BE2C (cell line): ENCODE measurements at places on chromosomes 4 and X.

GRCh38 chrX:87580862-87581261 lies 63.3 kb downstream of the KLHL4 start:
- no peak for DNase-seq

GRCh38 chr4:2767046-2767704 lies 11.0 kb upstream of the TNIP2 start:
- DNase-seq, result no peak

DNA sequence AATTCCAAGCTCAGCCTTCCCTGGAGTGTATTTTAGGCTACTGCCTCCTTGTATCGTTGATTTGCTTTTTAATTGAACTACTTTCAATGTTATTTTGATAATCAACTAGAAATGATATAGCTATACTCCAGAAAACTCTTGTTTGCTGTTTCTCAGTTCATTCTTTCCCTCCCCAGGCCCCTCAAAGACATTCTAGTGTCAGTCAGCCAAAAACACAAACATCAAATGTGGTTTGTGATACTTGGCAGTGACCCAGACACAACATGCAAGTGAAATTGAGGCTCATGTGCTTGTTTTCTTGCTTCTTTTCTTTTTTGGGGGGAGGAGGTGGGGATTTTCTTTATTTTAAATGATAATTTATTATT lies 7.6 kb downstream of the FAT4 start:
- no peak for DNase-seq

GRCh38 chr4:67911141-67911540 lies 27.3 kb upstream of the TMPRSS11D start:
- DNase-seq, result no peak

DNA sequence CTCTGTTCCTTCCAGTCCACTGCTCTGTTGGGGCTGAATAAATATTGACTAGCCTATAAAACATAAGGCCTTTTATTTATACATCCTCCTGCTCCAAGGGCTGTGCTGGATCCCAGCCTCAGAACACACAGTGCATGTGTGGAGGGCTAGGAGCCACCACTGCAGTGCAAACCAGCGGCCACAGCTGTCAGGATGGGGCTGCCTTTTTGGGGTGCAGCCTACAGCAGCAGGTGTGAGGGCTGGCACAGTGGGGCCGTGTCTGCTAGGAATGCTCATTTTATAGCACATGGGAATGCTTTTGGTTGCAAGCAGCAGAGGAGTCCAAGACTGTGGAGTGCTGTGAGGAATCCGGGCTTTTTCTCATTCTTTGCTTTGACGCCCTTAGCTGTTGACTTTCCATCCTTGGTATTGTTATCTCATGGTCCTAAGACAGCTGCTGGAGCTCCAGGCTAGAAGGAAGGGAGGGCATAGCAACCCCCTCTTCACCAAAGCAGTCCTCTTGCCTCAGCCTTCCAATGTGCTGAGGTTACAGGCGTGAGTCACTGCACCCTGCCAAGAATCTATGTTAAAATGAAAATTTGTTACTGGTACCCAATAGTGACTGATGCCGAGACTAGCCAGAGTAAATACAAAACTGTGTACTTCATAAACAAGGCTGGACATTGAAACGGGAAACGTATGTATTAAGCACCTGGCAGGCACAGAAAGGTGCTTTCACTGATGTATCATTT lies 334.3 kb upstream of the GATB start:
- no peak for DNase-seq

GRCh38 chr4:1048773-1049590 lies 37.6 kb downstream of the FGFRL1 start:
- DNase-seq, result no peak

DNA sequence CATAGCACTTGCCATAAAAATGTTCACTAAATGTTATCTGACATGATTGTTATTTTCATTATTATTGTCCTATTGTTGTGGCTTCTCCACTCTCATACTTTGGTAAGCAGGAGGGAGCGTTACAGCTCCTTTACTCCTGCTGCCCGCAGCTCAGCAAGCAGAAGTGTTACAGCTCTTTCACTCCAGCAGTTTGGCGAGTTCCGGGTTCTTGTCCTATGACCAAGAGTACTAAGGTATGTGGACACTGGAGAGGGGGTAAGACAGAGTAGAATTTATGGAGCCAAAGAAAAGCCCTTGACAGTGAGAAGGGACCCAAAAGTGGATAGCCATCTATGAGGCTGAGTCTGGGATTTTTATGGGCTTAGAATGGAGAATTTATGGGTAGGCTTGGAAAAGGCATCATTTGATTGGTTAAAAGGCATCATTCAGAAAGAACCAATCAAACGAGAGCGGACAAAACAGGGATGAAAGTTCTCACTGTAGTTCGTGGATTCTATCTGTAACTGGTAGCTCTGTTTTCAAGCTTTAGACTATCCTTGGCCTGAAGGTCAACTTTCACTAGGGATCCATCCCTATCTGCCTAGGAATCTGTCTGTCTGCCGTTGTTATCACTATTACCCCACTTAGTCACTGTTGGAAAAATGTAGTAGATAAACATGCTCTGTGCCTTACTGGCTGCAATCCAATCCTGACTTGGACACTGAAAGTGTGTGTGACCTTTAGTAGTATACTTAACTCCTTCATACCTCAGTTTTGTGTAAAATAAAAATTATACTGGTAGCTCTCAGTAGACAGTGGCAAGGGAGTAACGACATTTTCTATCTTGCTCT lies 545.6 kb upstream of the LCORL start:
- DNase-seq, result no peak

DNA sequence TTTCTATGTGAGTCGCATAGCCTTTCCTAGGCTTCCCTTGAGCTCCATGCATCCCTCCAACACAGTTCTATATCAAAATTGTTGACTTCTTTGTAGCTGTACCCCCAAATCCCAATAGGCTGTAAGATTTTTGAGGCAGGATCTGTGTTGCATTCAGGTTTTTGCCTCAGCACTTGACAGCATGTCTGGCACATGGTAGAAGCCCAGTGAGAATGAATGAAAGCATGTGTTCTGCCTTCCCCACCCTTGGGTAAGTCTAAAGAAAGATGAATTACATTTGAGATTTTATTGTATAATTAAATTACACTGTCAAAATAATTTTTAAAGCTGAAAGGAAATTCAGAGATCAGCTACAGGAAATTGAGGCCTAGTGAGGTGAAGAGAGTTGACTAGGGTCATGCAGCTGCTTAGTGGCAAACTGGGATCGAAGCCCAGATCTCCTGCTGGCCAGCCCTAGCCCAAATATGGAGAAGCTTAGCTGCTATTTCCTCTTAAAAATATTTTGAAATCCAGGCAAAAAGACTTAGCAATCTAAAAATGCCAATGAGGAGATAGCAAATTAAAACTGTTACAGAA lies 122.5 kb downstream of the SPATA18 start:
- no peak for DNase-seq

DNA sequence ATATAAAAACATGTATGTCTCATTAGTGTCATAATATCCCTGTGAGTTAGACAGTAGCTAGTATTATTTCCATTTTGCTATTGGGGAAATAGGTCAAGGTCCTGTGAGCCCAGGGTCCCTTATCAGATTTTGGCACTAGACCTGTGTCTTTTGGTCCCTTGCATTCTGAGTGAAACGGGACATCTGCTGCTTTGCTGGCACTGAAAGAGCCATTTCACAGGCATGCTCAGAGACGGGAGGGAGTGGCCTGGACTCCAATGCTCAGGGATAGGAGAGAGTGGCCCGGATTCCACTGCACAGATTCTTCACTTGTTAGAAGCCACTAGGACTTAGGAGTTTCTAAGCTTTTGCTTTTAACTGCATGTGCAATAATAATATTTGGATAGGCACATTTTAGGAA lies 177.2 kb downstream of the TSPAN5 start:
- peak; percentile 21 for DNase-seq

- DNase-seq, result no peak
Observed at GRCh38 chr4:19329631-19330030, 922.1 kb upstream of the SLIT2 start.

DNA sequence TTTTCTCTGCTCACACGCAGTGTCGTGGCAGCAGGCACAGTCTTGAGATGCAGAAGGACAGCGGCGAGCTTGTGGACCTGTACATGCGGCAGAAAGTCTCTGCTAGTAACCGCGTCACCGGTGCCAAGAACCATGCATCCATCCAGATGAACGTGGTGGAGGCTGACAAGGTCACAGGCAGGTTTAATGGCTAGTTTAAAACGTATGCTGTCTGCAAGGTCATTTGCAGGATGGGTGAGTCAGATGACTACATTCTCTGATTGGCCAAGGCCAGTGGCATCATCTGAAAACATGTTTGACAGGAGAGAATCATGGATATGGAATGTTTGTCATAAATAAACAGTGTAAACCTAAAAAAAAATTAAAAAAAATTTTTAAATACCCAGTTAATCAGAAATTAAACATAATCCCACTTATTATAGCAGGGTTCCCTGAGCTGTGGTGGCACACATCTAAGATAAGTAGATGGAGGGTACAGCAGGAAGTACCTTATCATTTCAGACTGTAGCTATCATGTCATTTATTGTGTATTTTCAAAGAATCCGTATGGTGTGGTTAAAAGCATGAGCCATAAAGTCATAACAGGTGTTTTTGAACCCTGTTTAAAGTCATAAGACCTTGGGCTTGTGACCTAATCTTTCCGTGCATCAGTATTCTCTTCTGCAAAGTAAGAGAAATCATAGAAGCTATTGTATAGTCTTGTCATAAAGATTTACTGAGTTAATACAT lies 7.5 kb upstream of the BMP2K start:
- DNase-seq, result no peak

GRCh38 chr4:16196482-16197393 lies 29.5 kb downstream of the TAPT1 start:
- no peak for DNase-seq

DNA sequence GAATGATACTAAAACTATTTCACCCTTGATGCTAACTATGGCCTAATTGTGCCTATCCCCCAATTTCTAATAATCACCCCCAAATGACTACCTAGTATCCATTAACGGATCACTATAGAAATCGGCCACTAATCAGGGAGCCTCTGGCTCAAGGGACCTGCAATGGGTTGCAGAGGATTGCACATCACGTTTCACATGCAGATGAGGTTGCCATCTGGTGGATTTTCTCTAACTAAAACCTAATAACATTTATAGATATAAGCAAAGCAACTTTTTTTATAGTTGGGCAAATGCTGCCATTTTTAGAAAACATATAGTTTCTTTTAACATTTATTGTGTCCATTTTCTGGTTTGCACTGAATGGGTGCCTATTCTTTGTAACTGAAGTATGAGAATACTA lies 28.3 kb upstream of the ALG13 start:
- DNase-seq, result peak; percentile 15

- DNase-seq, result no peak
Observed at GRCh38 chr4:125112536-125112935, 202.2 kb upstream of the FAT4 start.

- DNase-seq, result no peak
Observed at GRCh38 chrX:72576141-72576894, 3.7 kb upstream of the HDAC8 start.

DNA sequence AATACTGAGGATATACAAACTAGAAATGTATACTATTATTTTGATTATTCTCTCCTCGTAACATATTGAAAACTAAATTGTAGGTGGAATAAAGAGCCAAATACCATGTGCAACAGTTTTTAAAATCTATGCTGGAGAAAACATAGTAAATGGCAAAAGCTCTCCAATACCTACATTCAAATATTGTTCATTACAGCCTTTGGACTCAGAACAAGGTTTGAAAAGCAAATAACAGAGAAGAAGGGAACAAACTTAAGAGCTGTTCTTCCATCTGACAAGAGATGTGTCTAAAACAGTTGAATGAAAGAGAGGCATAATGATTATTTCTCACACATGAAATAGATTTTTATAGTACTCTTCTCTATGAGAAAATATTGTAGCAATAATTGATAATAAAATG lies 25.0 kb upstream of the UGT2B7 start:
- no peak for DNase-seq

- DNase-seq, result no peak
Observed at GRCh38 chrX:40155589-40156469, 58.1 kb upstream of the BCOR start.

DNA sequence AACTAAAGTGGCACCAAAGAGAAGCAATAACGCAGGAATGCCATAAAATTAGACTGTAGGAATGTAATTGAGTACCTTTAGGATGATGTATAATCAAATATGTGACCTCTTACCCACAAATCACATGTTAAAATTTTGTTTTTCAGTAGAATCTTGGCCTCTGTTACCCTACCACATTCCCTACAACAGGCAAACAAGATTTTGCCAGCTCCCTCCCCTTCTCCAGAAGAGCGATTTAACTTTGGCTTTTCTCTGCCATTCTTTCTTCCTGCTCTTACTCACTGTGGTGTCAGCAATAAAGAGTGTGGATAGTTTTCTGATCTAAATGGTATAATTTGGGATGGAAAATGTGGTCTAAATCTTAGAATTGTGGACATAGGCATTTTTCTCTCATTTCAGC lies 57.2 kb downstream of the TRIM2 start:
- no peak for DNase-seq

GRCh38 chrX:107154787-107155620 lies 36.4 kb upstream of the RBM41 start:
- no peak for DNase-seq

GRCh38 chrX:120468071-120468470 lies 1.0 kb downstream of the LAMP2 start:
- no peak for DNase-seq

DNA sequence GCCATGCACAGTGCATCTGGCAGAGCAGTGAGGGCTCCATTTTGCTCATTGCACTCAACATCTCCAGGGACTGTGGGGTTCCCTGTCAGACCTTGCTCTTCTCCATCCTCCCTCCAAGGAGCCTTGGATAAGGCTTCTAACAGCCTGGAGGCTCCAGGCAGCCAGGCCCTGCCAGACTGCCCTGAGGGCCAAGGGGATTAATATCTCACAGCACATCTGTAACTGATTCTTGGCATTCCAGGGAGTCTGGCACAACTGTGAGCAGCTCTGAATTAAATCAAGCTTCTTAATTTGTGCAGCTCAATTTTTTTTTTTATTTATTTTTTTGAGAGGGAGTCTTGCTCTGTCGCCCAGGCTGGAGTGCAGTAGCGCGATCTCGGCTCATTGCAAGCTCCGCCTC lies 224.5 kb upstream of the PGRMC2 start:
- no peak for DNase-seq

DNA sequence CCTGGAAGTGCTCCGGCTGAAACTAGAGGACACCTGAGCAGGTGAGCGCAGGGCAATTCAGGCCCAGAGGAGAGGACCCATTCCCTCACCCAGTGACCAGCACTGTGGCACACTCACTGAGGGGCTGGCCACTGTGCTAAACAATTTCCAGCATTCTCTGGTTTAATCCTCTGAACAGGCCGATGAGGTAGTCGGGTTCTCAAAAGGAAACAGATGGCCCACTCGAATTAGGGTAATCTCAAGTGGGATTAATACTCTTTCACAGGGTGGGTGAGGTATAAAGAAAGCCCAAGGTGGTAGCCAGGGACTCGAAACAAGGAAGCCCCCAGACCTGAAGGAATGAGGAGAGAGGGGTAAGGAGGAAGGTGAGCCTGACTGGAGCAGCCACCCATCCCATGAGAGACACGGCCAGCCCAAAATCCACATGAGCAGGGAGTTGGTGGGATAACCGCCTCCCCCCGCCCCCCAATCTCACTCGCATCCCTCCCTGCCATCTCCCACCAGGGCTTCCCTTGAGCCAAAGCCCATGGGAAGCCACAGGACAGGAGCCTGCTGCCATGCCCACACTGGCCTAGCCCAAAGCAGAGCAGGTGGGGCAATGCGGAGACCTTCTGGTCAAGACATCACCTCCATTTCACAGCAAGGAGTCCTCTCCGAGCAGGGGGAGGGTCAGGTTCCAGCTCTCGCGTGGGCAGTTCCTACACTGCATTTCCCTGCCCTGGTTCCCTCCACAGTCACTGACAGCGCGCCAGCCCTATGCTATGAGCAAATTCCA lies 55.0 kb downstream of the SH3KBP1 start:
- DNase-seq, result no peak
